ENCODE measurements at places on chromosomes 13 and 19. TPM values are rescaled to one million over a fixed set of nuclear protein-coding genes. Genes with fewer than 3 reads are reported as not detected.
A peak's percentile ranks its signal among the peaks of the same experiment; 100 is the strongest.

KLK15 gene
- not detected for total RNA-seq

GRCh38 chr13:113783200-113783881 is 24.3 kb downstream of the TMEM255B start:
- peak; percentile 10 for DNase-seq

ZNF302 gene
- total RNA-seq: 27.4 TPM

GRCh38 chr19:13181747-13182388 is 31.7 kb downstream of the IER2 start:
- no peak for DNase-seq

GRCh38 chr19:40407714-40408597 is 5.2 kb downstream of the PRX start:
- peak; percentile 48 for DNase-seq

DNA sequence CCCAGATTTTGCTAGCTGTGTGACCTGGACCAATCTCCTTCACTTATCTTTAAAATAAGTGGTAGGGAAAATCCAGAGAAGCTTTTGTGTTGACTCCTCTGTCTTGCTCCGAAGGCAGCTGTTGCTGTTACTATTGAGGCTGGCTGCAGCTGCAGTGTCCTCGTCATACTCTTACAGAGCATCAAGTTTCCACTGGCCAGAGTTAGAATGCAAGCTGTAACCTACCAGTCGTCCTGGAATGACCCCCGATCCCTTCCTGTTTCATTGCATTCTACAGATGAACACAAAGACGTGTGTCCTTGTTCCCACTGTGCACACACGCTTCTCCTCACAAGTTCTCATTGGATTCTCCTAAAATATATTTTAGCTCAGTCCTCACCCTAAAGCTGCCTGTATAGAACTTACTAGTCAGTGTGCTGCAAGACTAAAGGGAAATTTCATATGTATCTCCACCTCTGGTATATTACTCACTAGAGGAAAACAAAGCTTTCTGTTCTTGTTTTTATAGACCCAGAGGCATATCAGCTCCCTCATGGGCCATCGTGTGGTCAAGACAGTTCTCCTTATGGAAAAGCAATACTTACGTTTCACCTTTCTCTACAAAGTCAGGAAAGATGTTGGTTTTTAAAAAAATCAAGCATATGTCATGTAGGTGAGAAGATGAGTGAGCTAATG is 589.8 kb downstream of the LMO7 start:
- no peak for DNase-seq

CYP4F11 gene
- not detected for total RNA-seq

DNA sequence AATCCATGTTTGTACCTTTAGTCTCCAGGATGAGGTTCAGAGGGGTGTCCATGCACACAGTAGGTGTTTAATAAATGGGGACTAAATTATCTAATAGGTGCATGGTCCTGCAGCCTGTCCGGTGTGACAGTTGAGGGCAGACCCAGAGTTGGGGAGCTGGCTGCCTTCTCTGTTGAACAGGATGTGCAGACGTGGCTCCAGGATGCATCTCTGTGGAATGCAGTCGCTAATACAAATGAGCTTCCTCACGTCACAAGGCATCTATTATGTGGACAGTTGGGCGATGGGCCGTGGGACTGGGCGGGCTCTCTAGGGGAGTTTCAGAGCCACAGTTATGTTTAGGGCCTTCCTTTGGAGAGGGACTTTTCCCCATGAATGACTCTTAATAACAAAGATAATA is 71.0 kb downstream of the SIPA1L3 start:
- no peak for DNase-seq

DNA sequence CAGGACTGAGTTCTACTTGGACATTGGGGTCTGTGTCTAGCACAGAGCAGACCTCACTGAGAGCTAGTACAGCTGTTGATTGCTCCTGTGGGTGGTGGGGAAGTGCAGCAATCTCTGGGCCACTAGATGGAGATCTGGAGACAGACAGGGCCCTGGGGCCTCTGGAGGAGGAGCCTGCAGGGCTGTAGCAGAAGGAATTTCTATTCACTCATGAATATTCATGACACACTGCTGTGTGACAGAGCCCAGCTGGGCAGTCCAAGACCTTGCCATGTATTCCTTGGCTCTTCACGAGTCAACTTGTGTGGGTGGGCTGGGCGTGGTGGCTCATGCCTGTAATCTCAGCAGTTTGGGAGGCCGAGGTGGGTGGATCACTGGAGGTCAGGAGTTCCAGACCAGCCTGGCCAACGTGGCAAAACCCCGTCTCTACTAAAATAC is 37.5 kb downstream of the SUGP2 start:
- peak; percentile 90 for DNase-seq

GRCh38 chr13:58202099-58202498 is 570.6 kb downstream of the PCDH17 start:
- DNase-seq: no peak

DNA sequence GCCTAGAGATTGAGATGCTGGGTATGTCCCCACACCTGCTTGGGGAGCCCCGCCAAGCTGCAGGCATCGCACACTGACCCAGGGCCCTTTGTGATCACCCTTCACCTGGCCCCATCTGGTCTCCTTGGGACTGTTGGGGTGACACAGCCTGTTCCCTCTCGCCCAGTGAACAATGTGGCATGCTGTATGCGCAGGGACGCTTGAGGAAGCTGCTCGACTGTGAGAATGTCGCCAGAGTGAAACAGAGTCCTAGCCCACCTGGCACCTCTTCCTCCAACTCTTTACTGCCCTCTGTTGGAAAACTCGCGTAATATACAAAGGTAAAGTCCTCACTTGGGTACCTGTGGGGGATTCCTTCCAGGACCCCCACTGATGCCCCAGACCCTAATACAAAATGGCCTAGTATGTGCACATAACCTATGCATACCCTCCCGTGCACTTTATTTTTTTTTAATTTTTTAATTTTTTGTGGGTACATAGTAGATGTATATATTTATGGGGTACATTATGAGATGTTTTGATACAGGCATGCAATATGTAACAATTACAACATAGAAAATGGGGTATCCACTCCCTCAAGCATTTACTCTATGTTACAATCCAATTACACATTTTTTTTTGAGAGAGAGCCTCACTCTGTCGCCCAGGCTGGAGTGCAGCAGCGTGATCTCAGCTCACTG is 9.0 kb downstream of the BLOC1S3 start:
- peak; percentile 81 for DNase-seq

DNA sequence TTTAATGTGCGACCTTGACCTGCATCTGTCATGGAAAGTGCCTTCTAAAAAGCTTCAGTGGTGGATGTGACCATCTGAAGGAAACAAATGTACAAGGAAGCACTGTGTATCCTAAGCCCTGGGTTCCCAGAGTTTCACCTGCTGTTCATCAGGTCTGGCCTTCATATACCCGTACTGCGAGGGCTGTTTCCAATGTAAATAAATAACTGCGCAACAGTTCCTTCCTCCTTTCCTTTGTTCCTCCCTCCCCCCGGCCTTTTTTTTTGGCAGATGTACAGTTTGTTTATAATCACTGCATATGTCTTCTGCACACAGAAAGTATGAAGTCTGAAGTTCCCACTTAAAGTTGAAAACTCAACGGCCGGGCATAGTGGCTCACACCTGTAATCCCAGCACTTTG is 5.2 kb downstream of the FAAP24 start:
- DNase-seq: no peak
